ENCODE measurements at places on chromosomes 3 and 15.
A peak's percentile ranks its signal among the peaks of the same experiment; 100 is the strongest.

GRCh38 chr3:33174711-33175414 lies 43.7 kb downstream of the SUSD5 start:
- no peak for DNase-seq

- DNase-seq = peak; percentile 64
These were observed 5.6 kb upstream of the AP3S2 start for GRCh38 chr15:89899295-89899945.

- DNase-seq = no peak
These were observed 816.3 kb downstream of the FHIT start for GRCh38 chr3:60434950-60435349.

- DNase-seq = no peak
These were observed 24.3 kb upstream of the CLDN1 start for GRCh38 chr3:190346541-190346940.

DNA sequence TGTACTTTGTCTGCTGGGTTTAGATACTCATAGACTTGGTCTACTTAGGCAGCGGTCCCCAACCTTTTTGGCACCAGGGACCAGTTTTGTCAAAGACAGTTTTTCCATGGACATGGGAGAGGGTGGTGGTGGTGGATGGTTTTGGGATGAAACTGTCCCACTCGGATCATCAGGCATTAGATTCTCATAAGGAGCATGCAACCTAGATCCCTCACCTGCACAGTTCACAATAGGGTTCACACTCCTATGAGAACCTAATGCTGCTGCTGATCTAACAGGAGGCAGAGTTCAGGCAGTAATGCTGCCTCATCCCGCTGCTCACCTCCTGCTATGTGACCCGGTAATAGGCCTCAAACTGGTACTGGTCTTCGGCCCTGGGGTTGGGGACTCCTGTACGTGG lies 45.3 kb downstream of the CMSS1 start:
- no peak for DNase-seq

DNA sequence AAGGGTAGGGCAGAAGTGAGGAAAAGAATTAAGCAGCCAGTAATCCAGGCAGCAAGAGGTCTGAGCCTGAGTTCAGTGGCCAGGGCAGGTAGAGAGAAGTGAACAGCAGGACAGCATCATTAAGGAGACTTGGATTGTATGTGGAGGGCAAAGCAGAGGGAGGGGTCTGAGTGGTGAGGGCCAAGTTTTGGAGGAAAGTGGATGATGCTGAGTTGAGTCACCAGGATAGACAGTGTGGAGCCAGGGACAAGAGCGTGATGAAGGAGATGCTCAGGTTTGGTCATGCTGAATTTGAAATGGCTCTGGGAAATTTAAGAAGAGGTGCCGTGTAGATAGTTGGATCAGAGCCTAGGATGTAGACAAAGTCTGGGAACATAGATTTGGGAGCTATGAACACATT lies 93.1 kb downstream of the ARHGEF26 start:
- DNase-seq = no peak

GRCh38 chr3:105526360-105527111 lies 159.8 kb downstream of the ALCAM start:
- no peak for DNase-seq

DNA sequence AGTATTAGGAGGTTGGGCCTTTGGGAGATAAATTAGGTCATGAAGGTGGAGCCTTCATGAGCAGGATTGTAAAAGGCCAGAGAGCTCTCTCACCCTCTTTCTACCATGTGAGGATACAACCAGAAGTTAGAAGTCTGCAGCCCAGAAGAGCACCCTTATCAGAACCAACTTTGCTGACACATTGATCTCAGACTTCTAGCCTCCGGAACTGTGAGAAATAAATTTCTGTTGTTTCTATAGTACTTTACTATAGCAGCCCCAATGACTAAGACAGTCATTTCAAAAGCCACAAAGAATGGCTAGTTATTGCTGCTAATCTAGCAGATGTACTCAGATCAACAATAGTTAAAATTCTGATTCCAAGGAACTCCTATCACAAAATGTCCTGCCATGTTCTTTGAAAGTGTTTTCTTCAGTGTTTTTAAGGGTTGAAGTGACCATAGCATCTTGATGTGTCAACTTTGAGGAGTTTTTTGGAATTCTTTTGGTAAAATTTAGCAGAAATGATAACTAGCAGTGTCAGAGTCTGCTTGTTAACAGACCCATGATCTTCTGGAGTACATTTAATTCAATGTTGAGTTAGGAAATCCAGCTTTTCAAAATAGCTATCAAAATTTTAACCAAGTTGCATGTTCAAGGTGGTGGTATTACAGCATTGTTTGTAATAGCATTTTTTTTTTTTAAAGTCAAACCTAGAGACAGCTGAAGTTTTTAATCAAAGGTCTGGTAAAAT lies 10.3 kb downstream of the DZIP3 start:
- DNase-seq = no peak

- no peak for DNase-seq
These were observed 131.6 kb downstream of the TPRA1 start for GRCh38 chr3:127458696-127459604.

- no peak for DNase-seq
These were observed 97.8 kb downstream of the SST start for GRCh38 chr3:187572441-187572840.

DNA sequence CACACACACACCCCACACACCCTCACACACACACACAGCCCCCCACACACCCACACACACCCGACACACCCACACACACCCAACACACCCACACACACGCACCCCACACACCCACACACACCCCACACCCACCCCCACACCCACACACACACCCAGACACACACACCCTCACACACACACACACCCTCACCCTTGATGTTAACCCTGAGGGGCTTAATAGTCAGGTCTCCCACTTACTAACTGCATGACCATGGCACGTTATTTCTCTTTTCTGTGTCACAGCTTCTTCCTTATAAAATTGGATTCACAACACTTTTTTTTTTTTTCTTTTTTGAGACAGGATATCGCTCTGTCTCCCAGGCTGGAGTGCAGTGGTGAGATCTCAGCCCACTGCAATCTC lies 2.8 kb downstream of the GRM2 start:
- no peak for DNase-seq

- no peak for DNase-seq
These were observed 2.5 kb downstream of the AP4E1 start for GRCh38 chr15:50911001-50911400.

DNA sequence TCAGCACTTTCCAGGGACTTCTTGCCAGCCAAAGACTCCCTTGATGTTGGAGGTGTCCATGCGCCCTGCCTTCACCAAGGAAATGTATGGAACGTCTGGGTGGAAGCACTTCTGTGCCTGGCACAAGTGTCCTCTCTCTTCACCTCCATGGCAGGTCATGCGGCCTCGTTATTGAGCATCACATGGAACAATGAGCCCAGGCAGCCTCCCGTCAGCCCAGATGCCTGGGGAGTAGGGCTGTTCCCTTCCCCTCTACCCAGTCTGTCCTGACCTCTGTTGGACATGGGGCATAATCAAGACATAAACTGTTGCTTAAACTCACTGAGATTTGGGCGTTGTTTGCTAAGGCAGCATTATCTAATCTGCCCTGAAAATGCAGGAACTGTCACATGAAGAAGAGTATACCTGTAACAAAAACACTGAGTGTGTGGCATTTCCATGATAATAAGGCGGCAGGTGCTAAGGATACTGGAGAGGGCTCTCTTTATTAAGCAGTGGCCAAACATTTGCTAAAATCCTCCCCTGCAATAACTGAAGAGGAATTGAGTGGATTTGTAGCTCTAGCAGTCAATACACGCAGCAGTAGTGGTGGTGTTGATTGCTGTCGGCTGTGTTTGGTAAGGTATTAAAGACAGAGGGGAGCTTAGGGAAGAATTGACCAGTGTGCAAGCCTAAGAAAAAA lies 338.2 kb upstream of the ATP10A start:
- no peak for DNase-seq

- no peak for DNase-seq
These were observed 5.8 kb upstream of the ATP11B start for GRCh38 chr3:182787302-182788036.

- DNase-seq = no peak
These were observed 11.5 kb upstream of the TMEM62 start for GRCh38 chr15:43121863-43122262.

DNA sequence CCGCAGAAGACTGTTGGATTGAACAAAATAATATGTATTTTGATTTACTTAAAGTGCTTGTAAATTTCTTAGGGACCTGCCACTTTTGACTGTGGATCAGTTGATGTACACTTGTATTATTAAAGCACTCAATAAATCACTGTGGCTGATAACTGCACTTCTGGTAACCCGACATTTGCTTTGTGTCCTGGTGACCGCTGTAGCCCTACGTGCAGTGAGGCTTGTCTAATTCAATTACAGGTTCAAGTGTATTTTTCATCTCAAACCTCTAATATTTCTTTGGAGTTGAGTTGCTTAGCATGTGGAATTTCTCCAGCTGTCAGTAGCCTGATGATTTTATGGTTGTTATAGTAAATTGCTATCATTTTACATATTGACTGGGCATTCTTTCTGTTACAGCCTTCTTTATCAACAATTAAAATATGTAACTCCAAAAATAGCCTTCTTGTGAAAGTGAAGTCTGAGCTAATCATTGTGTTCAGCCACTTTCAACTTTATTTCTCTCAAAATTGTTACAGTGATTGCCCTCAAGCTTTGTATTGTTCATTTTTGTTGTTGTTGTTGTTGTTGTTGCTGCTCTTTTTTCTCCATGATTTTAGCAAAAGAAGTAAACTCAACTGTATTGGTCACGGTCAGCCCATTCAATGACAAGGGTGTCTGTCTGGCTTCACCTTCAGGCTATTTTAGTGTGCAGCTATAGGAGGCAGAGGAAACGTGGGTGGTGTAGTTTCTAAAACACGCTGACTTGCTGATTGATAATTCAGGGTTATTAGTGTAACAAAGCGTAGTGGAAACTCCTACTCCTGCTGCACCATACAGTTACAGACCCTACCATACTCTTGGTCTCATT lies 215.1 kb upstream of the UBE2E1 start:
- DNase-seq = no peak

DNA sequence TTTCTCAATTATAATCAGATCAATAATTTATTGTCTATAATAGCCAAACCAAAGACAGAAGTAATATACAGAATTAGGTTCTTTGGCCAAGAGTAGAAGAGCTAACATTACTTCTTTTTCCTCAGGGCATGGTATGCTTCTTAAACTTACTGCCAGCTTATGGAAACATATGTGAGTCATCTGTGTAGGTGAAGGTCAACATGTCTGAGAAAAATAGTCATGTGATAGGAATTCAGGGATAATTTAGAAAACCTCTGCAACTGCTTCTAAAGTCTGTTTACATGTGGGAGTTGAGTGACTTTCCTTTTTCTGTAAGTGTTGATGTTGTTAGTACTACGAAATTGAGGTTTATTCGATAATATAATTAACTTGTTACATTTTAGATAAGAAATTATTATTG lies 19.2 kb upstream of the MAP6D1 start:
- no peak for DNase-seq

GRCh38 chr3:54056521-54056920 lies 65.8 kb upstream of the CACNA2D3 start:
- DNase-seq = no peak

DNA sequence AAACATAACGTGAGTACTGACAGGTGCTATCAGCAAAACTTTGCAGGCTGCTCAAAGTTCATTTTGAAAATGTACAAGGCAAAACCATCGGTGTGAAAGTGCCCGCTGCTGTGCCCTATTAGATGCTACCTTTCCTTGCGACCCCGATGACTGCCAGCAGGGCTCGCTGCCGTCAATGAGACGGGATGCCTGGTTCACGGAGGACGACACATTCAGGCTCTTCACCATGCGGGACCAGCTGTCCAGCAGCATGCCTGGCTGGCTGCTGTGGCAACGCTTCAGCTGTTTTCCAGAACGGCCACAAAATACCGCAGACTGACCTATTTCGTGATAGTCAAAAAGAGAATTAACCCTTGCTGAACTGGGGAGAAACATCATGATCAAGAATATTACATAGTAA lies 92.7 kb upstream of the OCA2 start:
- no peak for DNase-seq

- peak; percentile 25 for DNase-seq
These were observed 706 bp downstream of the DVL3 start for GRCh38 chr3:184155644-184156521.

- DNase-seq = no peak
These were observed 137.6 kb downstream of the SRGAP3 start for GRCh38 chr3:9111866-9112265.

DNA sequence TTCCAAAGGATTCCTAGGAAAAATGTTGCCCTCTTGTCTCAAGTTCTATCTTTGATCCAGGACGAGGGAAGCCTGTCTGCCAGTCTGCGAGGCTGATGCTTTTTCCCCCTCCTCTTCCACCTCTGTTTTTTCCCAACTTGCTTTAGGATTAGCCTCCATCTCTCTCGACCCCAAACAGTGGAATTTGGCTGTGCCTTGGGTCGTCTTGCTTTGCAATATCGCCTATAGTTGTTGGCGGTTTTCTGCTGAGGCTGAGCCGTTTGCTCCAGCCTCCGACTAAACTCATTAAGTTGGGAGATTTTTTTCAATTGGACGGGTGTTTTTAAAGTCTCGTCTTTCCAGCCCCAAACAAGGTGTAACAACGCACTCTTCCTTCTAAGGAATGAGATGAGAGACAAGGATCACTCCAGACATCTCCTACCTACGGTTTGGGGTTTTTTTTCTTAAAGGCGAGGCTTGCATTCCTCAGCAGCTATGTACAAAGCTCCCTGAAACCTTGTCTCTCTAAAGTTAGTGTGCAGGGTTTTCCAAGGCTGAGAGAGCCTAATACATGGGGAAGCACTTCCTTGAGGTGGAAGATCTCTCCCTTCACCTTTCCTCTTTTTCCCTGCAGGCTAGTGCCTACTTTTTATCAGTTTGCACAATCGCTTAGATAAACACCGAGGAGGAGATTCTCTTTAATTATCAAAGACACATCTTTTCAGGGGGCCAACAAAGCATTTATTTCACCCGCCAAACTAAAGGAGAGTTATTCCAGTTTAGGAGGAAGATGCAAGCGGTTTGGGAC lies 4.8 kb upstream of the NR2F2 start:
- DNase-seq = no peak

GRCh38 chr3:89713196-89713595 lies 605.8 kb downstream of the EPHA3 start:
- no peak for DNase-seq

DNA sequence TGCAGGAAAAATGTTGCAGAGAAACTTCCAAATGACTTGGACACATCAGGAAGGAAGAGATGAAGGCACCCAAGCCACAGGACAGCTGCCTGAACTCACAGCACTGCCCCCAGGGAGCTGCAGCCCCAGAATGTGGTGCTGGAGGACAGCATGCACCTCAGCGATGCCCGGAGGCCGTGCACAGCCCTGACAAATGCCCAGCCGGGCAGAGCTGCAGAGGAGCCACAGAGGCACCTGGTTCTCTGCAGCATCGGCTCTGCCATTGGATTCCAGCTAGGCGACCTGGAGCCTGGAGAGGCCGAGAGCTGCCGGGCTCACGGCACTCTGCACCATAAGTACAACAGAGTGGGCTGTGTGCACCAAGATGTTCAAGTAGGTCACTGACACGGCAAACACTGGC lies 97.5 kb downstream of the OCA2 start:
- no peak for DNase-seq
